ENCODE measurements at places on chromosomes 3 and 15.

- DNase-seq: no peak
These were observed 151.8 kb upstream of the SOX14 start for GRCh38 chr3:137612291-137612690.

DNA sequence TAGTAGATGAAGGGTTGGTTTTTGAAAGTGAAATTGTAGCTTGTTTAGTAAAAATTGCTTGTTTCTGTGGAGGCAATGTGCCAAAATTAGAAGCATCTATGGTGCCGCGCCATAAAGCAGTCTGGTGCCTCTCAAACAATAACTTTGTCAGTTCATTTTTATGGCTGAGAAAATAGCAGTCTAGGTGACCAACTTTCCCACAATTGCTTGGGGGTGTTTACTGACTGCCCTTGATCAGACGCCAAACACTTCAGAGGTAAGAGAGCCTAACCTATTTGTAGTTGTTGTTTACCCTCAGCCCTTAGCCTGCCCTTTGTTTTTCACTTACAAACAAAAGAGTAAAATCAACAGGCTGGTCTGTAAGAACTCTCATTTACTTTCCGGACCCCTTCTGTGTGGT is 174.5 kb downstream of the FNDC3B start:
- DNase-seq: no peak

- DNase-seq: peak; percentile 63
These were observed at the start of gene TBL1XR1 for GRCh38 chr3:177197041-177197726. Gene TBL1XR1, minus strand, starts transcription at chr3:177197482. Its CDS starts 132,505 bp downstream, at chr3:177064977.

GRCh38 chr15:82849556-82850512 is 40.4 kb downstream of the WHAMM start:
- peak; percentile 98 for DNase-seq

GRCh38 chr3:142459929-142460328 is 12.1 kb upstream of the XRN1 start:
- no peak for DNase-seq

DNA sequence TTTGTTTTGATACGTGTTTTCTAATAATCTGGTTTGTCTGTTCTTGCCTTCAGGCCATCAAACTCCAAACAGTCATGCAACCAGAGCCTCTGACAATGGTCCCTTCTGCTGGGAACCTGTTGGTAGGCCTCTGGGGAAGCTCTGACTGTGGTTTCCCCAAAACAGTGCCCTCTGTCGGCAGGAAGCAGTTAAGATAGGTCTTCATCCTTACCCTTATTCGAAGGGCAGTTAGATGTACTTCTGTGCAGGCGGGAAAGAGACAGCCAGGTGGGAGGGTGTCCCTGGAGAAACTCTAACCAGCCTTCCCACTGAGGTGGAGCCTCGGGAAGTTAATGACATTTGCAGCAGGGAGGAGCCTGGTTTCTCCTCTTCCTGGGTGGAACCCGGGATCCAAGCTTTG is 81.6 kb upstream of the CHMP2B start:
- DNase-seq: no peak

GRCh38 chr15:75545064-75545463 is 34.1 kb downstream of the PTPN9 start:
- no peak for DNase-seq

DNA sequence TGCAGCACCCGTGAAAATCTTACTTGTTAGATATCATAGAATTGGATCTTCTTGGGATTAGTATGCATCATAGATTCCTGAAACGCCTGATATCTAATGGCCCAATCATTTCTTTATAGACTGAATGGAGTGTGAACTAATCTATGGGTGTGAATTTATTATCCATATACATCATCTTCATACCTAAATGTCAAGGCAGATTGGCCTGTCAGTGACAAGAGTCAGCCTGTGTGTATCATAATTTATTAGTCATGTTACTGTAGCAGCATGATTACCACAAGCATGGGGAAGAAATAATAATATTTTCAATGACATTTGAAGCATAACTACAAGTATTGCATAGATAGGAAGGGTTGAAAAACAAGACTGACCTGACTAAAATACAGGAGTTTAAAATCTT is 235.8 kb downstream of the RAP2B start:
- no peak for DNase-seq

GRCh38 chr3:35070088-35070487 is 569.2 kb upstream of the ARPP21 start:
- DNase-seq: no peak

DNA sequence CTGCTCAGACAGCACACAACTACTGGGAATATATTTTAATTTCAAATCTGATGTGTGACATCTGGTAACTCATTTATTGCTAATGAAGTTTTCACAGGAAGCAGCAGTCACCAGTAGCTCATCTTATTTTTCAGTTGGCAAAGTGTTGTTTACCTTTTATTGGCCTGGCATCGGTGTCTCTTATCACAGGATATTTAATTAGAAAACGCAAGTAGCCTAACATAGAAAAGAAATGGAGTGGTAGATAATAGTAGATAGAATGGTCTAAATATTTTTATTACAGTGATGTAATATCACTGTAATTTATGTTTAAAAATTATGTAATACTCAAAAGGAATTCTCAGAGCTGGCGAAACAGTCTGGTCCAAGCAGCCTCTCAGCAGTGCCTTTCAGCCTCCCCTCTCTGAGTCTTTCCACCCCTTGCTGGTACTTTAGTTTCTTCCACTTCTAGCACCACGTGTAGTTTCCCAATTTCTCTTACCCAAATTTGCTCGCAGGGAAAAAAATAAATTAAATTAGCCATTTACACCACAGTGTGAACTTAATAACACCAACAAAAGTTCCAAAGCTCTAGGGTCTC is 31.9 kb downstream of the AGTR1 start:
- DNase-seq: no peak

DNA sequence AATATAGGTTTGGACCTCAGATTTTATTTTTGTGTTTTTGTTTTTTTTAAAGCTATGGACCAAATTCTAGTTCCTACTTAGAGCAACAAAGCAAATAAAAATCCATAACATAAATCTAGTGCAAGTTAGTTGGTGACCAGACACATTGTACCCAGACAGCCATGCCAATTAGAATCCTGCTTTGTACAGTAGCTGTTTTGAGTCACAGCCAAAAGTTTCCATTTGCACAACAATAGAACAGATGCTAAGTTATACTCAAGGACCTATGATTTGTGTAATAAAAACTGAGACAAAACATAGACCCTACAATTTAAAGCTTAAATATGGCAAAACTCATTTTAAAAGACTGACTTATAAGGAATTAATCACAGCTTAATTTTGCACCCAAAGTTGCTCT is 513.1 kb upstream of the CBLB start:
- no peak for DNase-seq

GRCh38 chr3:196431181-196432136 is 768 bp downstream of the UBXN7 start:
- DNase-seq: no peak
